Activated CD8-positive, alpha-beta memory T cell treated with anti-CD3 and anti-CD28 coated beads for 1 hour (primary cell): ENCODE measurements at places on chromosomes 5 and 9.

DNA sequence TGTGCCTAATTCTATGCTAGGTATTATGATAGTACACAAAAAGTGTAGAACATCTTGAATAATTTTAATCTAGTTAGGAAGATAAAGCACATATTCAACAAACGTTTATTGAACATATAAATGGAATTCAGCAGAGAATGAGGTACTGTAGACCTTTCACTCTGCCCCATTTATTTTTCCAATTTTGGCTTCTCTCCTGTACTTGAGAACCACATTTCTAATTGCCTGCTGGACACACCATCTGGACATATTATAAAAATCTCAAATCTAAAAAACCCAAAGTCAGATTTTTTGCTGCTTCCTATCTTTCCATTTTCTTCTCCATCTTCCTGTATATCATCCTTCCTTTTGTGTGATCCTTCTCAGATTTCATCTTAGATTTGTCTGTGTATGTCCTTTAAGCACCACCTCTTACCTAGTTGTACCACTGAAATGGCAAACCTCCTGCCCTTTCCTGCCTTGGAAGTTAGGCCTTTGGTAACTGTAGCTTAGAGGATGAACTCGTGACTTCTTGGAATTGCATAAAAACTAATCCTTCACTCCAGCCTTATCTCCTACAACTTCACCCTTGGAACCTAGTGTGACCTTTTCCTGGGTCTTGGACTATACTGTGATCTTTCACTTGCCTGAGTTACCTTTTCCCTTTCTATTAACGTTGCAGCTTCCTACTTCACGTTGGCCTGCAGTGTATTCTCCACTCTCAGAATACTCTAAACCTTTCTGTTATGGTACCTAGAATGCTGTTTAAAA is 8.8 kb downstream of the SLC26A2 start:
- DNase-seq: no peak

- no peak for DNase-seq
Observed at GRCh38 chr9:71004196-71004595, 117.2 kb downstream of the TRPM3 start.

GRCh38 chr5:158483281-158483860 is 616.3 kb downstream of the EBF1 start:
- DNase-seq: no peak

DNA sequence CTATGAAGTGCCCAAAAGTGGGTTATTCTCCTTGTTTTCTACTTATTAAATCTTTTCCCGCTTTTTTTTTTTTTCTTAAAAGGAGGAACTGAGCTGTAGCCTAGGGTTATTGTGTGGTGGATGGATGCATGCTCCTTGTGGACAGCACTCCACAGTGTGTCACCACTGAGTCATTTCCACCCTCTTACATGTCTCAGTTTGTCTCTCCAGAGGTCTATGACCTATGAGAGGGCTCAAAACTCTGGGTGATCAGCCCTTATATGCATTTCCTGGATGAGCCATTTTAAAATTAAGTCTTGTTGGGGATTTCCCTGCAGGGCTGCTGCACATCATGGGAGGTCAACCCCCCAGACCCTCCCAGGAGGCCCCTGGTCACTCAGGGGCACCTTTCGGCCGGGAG is 102.2 kb upstream of the MOCS2 start:
- no peak for DNase-seq

DNA sequence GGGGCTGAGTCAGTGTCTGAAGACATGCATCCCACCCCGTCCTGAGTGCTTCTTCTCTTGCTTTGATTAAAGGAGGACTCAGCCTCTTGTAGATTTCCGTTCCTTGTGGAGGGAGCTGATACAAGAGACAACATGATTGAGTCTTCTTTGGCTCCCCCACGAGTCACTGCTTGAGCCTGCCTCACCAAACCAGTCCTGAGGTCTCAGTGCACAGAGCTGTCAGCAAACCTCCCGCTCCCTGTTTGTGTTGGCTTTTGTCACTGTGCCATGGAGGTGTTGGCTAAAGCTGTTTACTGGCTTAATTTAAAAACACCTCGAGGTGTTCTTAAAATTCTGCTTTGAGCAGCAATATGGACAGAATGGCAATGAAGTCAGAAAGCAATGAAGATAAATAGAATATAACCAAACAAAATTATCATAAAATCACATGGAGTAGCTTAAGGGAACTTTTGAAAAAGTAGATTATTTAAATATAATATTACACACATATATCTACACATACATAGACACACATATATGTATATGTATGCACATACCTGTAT is 234.1 kb upstream of the ANKRD55 start:
- DNase-seq: no peak

DNA sequence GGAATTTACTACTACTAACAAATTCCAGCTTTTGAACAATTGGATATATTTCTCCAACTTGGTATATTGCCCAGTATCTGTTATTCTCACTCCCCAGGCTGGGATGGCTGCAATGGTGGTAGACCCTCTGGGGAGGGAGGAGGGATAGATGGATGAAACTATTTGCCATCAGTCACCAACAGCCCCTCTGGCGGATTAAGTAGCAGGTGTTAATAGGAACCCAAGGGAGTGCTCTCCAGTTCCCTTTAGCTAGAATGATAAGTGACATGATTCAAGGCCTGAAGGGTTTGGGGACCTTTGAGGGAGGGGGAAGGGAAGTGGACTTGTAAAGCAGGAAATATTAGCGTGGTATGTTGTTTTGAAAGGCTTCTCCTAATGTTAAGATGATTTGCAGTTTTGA is 824.0 kb upstream of the ARRDC3 start:
- DNase-seq: no peak

DNA sequence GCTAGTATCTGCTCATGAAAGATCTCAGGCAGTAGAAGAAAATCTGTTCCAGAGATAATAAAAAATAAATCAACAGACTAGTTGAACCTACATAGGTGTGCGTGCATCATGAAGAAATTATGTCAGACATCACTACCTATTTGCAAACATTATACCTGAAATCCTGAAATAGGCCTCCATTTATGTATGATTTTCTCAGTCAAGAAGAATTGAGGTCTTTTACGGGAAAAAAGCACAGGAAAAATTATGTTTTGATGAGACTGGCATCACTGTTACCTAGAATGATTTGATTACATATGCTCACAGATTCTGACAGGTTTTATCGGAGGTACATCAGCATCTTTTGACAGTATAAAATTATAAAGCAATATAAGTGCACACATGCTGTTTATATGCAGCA is 1570.5 kb upstream of the NUDT12 start:
- no peak for DNase-seq

DNA sequence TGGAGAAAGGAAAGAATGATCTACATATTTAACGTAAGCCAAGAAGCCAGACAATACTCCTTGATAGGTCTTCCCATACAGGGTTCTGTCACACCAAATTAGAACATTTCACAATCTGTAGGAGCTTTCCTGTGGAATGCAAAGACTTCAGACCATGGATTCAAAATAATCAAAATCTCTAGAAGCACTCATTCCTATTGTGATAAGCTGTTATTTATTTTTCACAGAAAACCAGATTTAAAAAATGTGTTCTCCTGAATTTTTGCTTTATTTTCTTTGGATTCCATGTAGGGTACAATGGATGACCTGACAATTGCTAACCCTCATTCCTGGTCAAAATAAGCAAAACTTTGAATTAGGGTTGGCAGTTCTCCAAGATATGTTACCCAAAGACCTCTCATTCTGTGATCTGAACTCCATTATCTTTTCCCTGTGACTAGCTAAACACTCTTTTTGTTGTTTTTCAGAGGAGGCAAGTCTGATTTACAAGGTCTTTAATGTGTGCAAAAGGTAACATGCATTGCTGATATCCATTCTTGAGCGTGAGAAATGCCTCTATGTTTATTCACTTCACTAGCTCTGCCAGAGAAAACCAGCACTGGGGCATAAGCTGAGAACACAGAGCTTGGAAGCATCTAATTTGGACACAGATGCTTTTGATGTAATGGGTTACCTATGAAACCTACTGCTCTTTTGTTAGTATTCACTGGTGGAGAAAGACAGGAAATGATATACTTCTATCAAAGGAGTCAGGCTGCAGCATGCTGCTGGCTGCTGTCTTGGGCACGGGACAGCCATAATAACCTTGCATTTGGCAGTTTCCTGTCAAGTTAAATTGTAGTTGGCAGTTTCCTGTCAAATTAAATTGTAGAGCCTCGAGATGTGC is 31.4 kb downstream of the ACTBL2 start:
- no peak for DNase-seq

- no peak for DNase-seq
Observed at GRCh38 chr5:66558560-66558959, 37.6 kb upstream of the MAST4 start.

GRCh38 chr5:177447066-177447610 is 524 bp downstream of the PRR7 start:
- DNase-seq: peak; percentile 54

GRCh38 chr9:136080716-136081112 is 14.4 kb downstream of the NACC2 start:
- no peak for DNase-seq

GRCh38 chr9:111151537-111151936 is 113.3 kb upstream of the LPAR1 start:
- DNase-seq: no peak

- no peak for DNase-seq
Observed at GRCh38 chr9:98995059-98995671, 51.5 kb downstream of the COL15A1 start.

DNA sequence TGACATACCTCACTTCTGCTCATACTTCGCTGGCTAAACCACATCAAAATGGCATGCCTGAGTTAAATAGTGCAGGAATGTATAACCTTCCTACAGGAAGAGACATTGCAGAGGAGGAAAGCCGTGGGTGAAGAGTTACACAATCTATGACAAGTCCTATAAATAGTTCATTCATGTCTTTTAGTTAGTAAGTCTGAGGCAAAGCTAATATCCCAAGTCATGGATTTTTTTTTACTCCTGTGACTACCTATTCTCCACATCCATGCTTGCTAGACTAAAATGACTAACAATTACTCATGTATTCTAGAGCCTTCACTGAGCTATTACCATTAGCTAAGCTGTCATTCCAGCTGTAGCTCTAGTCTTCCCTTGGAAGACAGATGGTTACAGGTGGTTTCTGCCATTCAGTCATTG is 391.3 kb downstream of the NR2F1-AS1 start:
- DNase-seq: no peak

DNA sequence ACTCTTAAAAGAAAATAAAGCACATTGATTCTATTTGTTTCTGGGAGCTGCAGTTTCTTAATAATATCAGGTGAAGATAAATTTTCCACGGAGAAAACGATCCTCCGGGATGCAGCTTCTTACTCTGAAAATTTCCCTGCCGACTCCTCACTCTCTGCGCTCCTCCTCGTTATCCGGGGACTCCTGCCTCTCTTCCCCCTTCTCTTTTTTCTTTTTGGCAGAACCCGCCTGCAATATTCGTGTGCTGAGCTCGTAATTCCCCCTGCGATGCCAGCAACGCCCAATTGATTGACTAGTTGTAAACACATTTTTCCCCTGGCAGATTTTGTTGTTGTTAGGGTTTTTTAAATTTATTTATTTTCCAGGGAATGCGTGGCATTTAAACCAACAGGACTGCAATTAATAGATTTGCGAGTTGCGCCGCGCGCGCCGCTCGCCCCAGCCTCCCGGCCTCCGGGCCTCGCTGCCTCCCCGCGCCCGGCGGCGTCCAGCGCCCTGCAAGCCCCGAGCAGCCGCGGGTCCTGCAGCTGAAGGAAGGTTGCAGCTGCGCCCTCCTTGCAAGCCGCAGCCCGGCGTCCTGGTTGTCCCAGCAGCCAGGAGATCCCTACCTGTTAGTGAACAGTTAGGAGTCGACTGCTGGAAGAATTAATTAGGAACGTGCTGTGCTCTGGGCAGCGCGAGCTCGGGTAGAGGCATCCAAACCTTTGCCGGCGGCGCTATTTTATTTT is 2.2 kb downstream of the NTNG2 start:
- no peak for DNase-seq

- DNase-seq: no peak
Observed at GRCh38 chr5:125480911-125481310, 734.5 kb upstream of the ZNF608 start.

DNA sequence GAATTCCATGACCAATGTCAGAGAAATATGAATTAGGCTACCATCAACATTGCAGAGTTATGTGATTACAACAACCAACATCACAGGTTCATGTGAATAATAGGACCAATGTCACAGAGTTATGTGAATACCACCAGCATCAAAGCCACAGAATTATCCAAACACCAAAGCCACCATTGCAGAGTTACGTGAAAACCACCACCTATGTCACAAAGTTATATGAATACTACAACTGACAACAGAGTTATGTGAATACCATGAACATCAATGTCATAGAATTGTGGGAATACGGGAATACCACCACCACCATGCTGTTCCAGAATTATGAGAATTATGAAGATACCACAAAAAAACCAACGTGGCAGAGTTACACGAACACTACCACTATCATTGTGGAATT is 64.8 kb downstream of the SHC3 start:
- no peak for DNase-seq

GRCh38 chr5:138033386-138033808 is 518 bp upstream of the FAM13B start:
- DNase-seq: no peak

GRCh38 chr5:38655691-38656090 is 99.2 kb upstream of the LIFR start:
- DNase-seq: no peak

GRCh38 chr9:134059661-134060395 is 8.0 kb downstream of the BRD3 start:
- DNase-seq: no peak

DNA sequence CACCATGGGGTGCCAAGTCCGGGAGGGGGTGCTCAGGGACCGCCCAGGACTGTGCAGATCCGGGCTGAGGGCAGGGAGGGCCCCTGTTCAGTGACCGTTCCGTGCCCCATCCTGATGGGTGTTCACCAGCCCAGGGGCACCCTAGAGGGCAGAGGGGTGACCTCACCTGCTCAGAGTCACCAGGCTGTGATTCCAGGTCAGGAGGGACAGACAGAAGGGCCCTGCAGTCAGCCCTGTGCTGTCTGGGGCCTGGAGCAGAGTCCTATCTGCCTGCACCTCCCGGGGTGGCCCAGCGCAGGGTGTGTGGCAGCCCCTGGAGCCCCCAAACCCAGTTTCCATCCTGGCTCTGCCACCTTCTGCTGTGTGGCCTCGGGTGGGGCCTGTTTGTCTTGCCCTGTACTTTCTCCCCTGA is 241.9 kb downstream of the PBX3 start:
- no peak for DNase-seq

DNA sequence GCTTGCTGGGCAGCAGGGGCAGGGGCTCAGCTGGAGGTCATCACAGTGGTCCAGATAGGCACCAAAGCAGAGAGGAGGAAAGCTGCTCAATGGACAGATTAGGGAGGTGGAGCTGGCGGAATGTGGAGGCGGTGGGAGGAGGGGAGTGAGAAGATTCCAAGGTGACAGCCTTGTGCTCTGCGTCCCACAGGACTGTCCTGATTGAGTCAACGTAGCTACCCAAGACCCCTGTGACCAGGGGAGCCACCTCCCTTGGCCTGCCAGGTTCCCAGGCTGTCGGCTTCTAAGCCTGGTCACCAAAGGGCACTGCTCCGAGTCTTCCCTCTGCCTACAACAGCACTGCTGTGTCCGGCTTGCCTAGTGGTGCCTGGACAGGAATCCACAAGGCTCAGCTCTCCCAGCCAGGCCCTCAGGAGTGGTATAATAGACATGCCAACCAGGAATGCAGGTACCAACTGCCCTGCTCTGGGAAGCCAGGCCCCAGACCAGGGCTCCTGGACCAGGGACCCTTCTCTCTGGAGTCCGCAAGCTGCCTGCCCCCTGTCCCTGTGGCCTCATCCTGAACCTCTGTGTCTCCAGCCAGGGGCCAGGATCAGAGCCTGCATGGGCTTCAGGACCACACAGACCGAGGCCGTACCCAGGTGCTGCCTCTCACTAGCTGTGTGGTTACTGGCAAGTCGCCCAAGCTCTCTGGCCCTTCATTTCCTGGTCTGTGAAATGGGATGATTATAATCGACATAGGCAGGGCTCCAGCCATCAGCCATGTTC is 67.9 kb downstream of the STK10 start:
- no peak for DNase-seq

GRCh38 chr5:43043400-43043756 is 3.3 kb upstream of the ANXA2R start:
- DNase-seq: no peak
